ENCODE measurements at places on chromosomes 6 and 20. TPM values are rescaled to one million over a fixed set of nuclear protein-coding genes. Genes with fewer than 3 reads are reported as not detected.

SEMG1 gene
- not detected for total RNA-seq

HRH3 gene
- 0.15 TPM for total RNA-seq

KIAA1755 gene
- total RNA-seq = 1.4 TPM

KIF6 gene
- total RNA-seq = 0.22 TPM

HEY2 gene
- 0.22 TPM for total RNA-seq

C6orf52 gene
- total RNA-seq = not detected

MCM9 gene
- 16.1 TPM for total RNA-seq

CST3 gene
- total RNA-seq = 67.6 TPM

UBE2C gene
- 615 TPM for total RNA-seq

CTSZ gene
- total RNA-seq = not detected

DNA sequence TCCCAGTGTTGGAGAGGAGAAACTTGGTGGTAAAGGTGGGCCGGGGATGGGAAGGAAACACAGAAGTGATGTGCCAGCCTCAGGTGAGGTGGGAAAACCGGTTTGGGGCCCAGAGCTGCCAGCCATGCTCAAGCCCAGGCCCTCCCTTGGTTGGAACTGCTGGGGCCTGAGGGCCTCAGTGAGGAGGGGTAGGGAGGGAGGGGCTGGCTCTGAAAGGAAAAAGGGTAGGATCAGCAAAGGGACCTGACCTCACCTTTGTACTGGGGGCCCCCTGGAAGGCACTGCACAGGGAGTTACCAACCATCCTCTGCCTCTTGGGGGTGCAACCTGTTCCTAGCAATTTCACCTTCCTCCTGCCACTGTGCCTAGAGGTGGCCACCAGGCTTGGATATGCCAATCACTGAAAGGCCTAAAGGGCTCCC lies 1.8 kb upstream of the SPEF1 start:
- H3K4me3 ChIP-seq = no peak overlapping the region
- DNase-seq = no peak
- no peaks in the 10 kb centered on the region for H3K36me3 ChIP-seq
- H3K27me3 ChIP-seq = no peaks in the 10 kb centered on the region
- H3K27ac ChIP-seq = no peak overlapping the region
- H3K4me1 ChIP-seq = no peaks in the 10 kb centered on the region

GRCh38 chr6:48736501-48737206 lies 625.7 kb upstream of the PTCHD4 start:
- H3K36me3 ChIP-seq = no peaks in the 10 kb centered on the region
- no peaks in the 10 kb centered on the region for H3K27me3 ChIP-seq
- no peak overlapping the region for H3K4me3 ChIP-seq

GRCh38 chr20:22686097-22686496 lies 101.7 kb upstream of the FOXA2 start:
- H3K27me3 ChIP-seq = no peaks in the 10 kb centered on the region
- H3K4me1 ChIP-seq = no peaks in the 10 kb centered on the region
- H3K4me3 ChIP-seq = no peak overlapping the region
- no peak overlapping the region for H3K27ac ChIP-seq
- peak; percentile 82 for DNase-seq

DNA sequence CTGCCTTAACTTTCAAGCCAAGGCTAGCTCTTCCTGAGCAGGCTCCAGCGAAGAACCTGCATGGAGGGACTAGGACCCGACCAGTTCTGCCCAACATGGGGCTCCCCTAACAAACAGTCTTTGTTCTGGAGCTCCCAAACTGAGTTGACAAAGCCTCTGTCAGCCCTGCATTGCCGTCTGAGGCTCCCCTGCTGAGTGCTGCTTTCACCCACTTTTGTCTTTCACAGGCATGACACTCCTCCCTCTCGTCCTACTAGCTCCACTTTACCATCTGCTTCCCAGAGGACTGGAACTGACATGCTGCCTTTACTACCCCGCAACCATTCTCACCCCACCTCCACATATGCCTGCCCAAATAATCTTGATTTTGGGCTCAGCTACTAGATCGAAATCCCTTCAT lies 45.1 kb upstream of the B4GALT5 start:
- H3K4me1 ChIP-seq = no peaks in the 10 kb centered on the region
- no peaks in the 10 kb centered on the region for H3K36me3 ChIP-seq
- H3K4me3 ChIP-seq = no peak overlapping the region
- DNase-seq = no peak

GRCh38 chr6:41186031-41186562 lies 14.9 kb downstream of the TREML2 start:
- H3K4me1 ChIP-seq = no peaks in the 10 kb centered on the region
- H3K36me3 ChIP-seq = no peaks in the 10 kb centered on the region
- DNase-seq = no peak
- H3K27ac ChIP-seq = no peak overlapping the region

DNA sequence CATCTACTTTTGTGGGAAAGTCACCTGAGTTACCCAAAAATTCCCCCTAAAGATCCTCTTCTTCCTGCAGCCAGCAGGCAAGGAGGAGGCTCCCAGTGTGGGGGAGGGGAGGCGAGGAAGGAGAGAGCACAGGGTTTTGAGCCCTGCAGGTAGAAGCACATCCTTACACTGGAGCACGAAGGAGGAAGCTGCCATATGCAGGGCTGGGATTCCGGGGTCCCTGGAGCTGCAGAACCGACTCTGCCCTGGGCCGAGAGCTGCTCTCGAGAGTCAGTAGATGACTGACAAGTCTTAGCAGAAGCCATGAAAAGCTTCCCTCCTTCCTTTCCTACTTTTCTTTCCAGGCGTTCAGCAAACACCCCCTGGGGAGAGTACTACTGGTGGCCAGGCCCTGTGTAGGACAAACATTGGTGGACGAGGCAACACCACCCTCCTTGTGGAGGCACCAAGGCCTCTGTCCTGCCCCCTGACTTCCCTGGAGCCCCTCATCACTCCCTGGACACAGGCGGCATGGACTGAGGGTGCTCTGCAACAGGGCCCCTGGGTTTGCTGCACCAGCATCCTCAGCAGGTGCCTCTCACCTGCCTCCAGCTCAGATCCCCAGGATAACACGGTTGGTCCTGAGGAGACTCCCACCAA lies 211.7 kb upstream of the CST7 start:
- no peak for DNase-seq
- H3K4me3 ChIP-seq = no peak overlapping the region
- H3K27me3 ChIP-seq = no peaks in the 10 kb centered on the region
- no peaks in the 10 kb centered on the region for H3K36me3 ChIP-seq

DNA sequence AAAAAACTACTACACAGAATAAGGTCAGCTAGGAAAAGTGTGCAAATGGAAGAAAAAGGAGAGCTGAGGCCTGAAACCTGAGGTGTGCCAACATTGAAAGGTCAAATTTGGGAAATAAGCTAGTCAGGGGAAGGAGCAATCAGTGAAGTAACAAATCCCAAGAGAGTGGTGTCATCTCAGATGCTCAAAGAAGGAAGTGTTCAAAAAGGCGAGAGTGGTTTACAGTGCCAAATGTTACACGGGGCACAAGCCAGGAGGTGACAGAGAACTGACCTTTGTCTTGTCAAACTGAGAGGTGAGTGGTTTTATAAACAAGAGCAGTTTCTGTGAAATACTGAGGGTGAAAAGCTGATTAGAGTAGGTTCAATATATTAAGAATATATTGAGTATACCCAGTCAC lies 83.0 kb upstream of the TCF21 start:
- no peak for DNase-seq
- H3K36me3 ChIP-seq = no peaks in the 10 kb centered on the region
- H3K27me3 ChIP-seq = no peaks in the 10 kb centered on the region
- no peaks in the 10 kb centered on the region for H3K4me1 ChIP-seq
- H3K4me3 ChIP-seq = no peak overlapping the region
- no peak overlapping the region for H3K27ac ChIP-seq

DNA sequence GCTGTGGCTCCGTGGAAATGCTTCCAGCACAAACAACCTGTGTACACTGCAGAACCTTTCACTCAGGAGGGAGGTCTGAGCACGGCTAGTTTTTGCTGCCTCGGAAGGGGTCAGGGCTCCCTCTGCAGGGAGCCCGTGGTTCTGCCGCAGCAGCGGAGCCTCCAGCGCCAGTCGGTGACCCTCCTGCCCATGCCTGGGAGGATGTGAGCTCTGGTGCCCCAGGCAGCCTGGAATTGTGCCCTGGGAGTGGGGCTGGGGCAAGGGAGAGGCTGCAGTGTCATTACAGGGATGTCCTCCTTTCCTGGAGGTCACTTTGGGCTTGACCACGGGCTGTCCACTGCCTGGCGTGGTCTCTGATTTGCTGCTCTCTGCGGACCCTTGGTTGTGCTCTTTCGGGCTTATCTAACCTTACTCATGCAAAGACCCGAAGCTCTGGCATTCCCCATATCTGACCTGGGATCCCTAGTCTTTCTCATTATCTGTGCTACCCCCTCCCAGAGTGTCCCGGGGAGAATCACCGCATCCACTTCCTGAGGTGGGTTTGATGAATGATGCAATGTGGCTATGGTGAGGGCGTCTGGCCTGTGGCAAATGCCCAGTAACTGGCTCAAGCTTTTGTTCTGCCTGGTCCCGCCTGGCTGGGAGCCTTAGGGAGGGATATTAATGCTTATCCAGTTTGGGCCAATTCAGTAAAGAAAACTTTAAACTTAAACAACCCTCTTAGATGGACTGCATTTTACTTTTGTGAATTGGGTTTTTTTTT lies 59.6 kb upstream of the TAGAP start:
- peak overlapping the region; percentile 17 for H3K4me3 ChIP-seq
- H3K27ac ChIP-seq = no peak overlapping the region
- no peaks in the 10 kb centered on the region for H3K27me3 ChIP-seq
- H3K4me1 ChIP-seq = peaks cover 17% of the 10 kb centered on the region
- DNase-seq = peak; percentile 82
- no peaks in the 10 kb centered on the region for H3K36me3 ChIP-seq

DNA sequence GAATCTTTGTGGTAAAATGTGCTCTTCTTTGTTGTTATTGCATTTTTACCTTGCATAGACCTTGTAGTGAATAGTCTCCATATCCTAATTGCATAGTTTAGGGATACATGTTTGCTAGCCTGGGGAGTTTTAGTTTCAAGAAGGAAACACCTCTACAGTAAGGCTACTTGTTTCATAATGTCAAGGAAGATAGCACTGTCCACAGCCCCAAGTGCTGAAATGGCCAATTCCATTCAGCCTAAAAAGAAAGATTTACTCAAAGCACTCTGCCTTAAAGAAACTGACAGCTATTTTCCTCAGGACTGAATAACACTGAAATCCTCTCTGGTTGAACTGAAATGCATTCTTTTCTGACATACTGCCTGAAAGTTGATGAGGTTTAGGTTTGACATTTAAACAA lies 2.6 kb downstream of the HCRTR2 start:
- no peaks in the 10 kb centered on the region for H3K36me3 ChIP-seq
- no peak overlapping the region for H3K4me3 ChIP-seq
- H3K4me1 ChIP-seq = peaks cover 3% of the 10 kb centered on the region

DNA sequence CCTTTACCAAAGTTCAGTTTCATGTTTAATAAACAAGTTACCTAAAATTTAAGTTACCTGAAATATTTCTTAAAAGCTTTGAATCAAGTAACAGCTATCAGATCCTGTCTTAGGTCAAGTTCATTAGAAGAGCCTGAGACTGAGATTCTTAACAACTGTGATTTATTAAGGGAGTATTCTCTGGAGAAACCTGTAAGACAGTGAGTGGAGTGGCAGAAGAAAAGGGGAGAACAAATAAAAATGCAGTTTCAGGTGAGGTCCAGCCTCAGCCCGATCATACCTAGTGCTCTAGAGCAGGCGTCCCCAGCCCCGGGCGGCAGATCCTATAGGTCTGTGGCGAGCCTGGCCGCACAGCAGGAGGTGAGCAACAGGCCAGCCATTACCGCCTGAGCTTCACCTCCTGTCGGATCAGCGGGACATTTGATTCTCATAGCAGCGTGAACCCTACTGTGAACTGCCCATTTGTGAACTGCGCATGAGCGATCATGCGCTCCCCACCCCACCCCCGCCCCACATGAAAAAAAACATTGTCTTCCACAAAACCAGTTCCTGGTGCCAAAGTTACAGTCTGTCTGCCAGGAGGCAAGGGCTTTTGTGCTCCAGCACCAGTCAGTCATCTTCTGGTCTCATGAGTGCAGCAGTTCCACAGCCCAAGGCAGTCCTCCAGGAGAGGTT lies 59.2 kb upstream of the ADGRB3 start:
- H3K27ac ChIP-seq = peak overlapping the region; percentile 63
- no peaks in the 10 kb centered on the region for H3K36me3 ChIP-seq
- DNase-seq = peak; percentile 86

GRCh38 chr6:143522039-143522600 lies 10.6 kb upstream of the FUCA2 start:
- H3K4me3 ChIP-seq = no peak overlapping the region
- H3K4me1 ChIP-seq = no peaks in the 10 kb centered on the region
- no peaks in the 10 kb centered on the region for H3K27me3 ChIP-seq

DNA sequence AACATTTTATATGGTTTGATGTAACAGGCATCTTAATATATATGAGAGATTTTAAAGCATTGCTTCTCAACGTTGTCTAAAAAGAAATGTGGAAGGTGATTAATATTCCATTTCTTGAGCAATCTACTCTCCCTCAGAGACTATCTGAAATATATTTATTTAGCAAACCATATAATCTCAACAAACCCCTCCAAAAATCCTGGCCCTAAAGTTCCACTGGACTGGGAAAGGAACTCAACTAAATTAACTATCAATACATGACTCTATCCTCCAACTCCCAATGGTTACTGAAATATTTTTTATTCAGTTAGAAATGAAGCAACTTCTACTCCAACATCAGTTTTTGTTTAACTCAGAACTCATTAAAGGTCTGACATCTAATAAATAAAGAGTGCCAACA lies 6.3 kb downstream of the TASP1 start:
- no peaks in the 10 kb centered on the region for H3K4me1 ChIP-seq
- H3K4me3 ChIP-seq = no peak overlapping the region
- no peaks in the 10 kb centered on the region for H3K36me3 ChIP-seq
- DNase-seq = no peak
- no peaks in the 10 kb centered on the region for H3K27me3 ChIP-seq

DNA sequence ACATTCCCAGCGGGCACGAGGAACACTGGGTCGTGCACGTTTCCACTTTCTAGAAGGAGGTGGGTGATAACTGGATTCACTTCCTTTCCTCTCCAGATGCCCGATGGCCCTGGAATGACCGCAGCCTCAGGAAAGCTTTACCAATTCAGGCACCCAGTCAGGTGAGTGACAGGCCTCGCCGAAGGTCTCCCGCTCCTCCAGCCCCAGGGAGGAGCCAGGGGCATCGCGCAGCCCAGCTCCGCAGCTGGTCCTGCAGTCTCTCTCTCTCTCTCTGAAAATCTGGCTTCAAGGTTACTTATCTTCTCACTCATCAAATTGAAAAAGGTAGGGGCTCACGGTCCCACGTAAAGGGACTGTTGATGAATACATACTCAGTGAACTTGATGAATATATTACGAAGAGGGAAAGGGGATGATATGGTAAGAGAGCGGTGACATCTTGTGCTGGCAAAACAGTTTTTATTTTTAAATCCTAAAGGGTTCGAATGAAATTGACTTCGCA lies 891 bp downstream of the RIPPLY2 start:
- no peaks in the 10 kb centered on the region for H3K36me3 ChIP-seq
- H3K4me1 ChIP-seq = no peaks in the 10 kb centered on the region
- peak overlapping the region; percentile 53 for H3K4me3 ChIP-seq

GRCh38 chr6:142906945-142907470 lies 38.0 kb downstream of the HIVEP2 start:
- H3K4me1 ChIP-seq = peaks cover 23% of the 10 kb centered on the region
- peak; percentile 69 for DNase-seq
- peak overlapping the region; percentile 44 for H3K4me3 ChIP-seq
- peak overlapping the region; percentile 50 for H3K27ac ChIP-seq
- no peaks in the 10 kb centered on the region for H3K27me3 ChIP-seq
